T-helper 9 cell (primary cell): ENCODE measurements at places on chromosomes 2 and 18.

DNA sequence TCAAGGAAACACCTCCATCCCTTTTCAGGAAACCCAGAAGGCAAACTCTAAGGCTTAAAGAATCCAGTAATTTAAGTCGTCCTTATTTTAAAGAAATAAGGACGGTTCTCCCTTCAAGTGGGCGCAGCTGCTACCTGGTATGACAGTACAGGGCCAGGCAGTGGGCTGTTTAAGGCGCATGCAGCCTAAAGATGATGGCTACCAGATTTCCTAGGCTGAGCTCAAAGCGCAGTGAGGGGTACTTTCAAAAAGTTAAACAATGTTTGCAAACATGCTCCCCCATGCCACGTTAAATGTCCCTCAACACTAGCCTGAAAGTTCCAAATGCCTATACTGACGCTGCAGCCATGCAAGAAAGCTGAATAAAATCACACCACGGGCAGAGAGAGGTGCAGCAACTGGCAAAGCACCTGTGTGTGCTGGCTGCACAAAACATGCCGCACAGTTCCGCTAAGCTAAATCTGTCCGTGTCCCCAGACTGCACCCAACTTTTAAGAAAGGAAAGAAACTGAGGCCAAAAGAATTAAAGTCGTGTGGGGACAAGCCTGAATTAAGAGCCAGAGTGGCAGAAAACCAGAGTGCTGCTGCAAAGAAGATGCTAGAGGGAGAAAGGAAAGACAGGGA, 583 bp downstream of the HIBCH start:
- peak; percentile 4 for DNase-seq

- no peak for DNase-seq
Observed at GRCh38 chr2:240881913-240882312, 13.3 kb downstream of the AGXT start.

- DNase-seq: no peak
Observed at GRCh38 chr2:42903821-42904575, 111.6 kb upstream of the HAAO start.

DNA sequence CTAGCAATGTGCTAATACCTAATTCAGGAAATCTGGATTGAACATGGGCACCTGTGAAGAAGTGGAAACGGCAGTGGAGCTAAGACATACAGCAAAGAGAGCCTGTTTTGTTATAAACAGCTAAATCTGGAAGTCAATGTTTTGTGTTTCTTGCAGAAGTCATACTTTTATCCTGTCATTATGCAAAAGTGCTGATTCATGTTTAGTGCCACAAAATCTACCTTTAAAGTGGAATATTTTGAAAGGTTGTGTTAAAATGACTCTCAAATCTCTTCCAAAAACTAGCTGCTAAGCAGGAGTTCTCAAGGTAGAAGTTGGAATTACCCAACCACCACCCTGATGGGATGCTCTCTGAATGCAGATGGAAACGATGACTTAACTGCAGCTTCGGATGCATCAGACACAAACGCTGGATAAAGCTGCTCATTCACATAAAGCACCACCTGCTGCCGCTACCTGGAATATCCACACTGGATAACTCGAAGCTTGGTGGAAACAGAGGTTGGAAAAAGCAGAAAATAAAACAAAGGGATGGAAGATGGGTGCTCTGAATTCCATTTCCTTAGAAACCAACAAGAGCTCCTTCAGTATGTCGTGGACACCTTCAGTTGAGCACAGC, 132.6 kb upstream of the ZNF236 start:
- no peak for DNase-seq

DNA sequence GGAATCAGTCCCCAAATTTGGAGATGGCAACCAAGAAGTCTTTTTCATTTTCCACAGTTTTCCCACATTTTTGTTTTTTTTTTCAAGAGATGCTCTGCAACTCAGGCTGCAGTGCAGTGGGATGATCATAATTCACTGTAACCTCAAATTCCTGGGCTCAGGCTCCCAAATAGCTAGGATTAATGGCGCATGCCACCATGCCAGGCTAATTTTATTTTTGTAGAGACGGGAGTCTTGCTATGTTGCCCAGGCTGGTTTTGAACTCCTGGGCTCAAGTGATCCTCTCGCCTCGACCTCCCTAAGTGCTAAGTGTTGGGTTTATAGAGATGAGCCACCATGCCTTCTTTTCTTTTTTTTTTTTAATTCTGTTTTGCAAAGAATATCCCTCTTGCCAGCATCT, 35.2 kb downstream of the PCBP1 start:
- no peak for DNase-seq

- DNase-seq: no peak
Observed at GRCh38 chr2:223122781-223123180, 70.8 kb downstream of the KCNE4 start.

DNA sequence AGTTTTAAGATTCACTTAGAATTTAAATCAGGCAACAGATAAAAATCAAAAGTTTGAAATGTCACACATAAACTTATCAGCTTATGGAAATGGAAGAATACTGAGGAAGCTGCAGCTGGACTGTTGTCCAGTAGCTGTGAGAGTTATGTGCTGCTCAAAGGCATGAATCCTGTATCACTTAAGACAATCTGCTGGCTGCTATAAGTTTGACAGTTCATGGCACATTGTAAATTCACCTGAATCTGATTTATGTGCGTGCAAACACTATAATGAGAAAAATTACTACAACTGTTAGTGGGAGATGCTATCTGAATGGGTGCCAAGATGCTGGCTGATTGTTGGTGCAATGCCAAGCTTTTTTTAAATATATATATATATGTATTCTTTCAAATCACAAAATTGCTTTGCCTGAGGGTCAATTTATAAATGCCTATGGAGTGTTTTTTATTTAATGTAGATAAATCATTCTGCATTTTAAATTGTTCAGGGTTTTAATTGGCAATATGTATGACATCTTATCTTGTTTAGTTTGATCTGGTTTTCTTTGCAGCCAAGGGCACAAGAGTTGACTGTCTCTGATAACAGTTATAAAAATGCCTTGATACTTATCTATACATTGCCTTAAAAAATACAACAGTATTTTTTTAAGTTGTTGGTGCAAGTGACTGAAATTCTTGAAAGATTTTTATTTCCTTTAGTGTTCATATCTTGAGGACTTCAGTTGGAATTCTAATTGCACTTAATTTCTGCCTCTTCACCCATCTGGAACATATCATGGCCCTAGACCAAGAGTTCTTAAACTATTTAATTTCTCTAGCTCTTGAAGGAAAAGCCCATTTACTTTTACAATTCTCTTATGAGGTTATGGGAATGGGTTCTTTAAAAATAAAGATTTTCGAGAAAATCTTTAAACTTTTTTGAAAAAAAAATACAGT, 48.7 kb downstream of the CAVIN2 start:
- no peak for DNase-seq

DNA sequence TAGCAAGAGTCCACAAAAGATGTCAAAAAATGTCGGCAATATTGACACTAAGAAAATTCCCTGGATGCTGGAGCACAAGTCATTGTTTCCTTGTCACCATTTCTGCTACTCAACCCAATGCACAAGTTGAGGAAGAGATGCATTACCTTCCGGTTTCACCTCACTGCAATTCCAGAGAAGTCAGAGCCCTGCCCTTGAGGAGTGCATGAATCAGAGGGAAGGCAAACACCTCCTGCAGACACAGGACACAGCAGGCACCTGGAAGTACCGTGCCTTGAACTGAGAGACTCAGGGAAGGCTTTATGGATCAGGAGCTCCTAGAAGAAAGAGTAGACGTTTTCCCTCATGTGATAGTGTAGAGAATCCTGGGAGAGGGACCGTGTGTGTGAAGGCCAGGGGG, 62.7 kb upstream of the ARL4C start:
- no peak for DNase-seq

GRCh38 chr18:36733150-36733549, 95.7 kb downstream of the TPGS2 start:
- no peak for DNase-seq

- no peak for DNase-seq
Observed at GRCh38 chr2:64737547-64737946, 83.8 kb upstream of the SERTAD2 start.
